ENCODE measurements at places on chromosomes 6 and 20. TPM values are rescaled to one million over a fixed set of nuclear protein-coding genes. Genes with fewer than 3 reads are reported as not detected.

The HRH3 gene
- not detected for total RNA-seq

The THBS2 gene
- total RNA-seq: 1,449 TPM

The MYMX gene
- not detected for total RNA-seq

The ATP5F1E gene
- 19.4 TPM for total RNA-seq

The HS3ST5 gene
- not detected for total RNA-seq

The ABHD16A gene
- 38.6 TPM for total RNA-seq

The BMP6 gene
- 2.1 TPM for total RNA-seq

The C20orf96 gene
- 4.1 TPM for total RNA-seq

The ADGRG6 gene
- total RNA-seq: 29.9 TPM

The TNFRSF6B gene
- 95.5 TPM for total RNA-seq

The CENPB gene
- total RNA-seq: 64.7 TPM

The CCR6 gene
- total RNA-seq: not detected

The BHLHE23 gene
- total RNA-seq: not detected

The BPIFA1 gene
- total RNA-seq: not detected

The KCNK5 gene
- total RNA-seq: not detected

The MSH5 gene
- 10.9 TPM for total RNA-seq

The MARCKS gene
- 194 TPM for total RNA-seq

The NMBR gene
- total RNA-seq: not detected

The PSORS1C1 gene
- total RNA-seq: 0.89 TPM

The SLC52A3 gene
- not detected for total RNA-seq

The DCDC2 gene
- not detected for total RNA-seq

The TSPO2 gene
- total RNA-seq: not detected

Data from smooth muscle cell of the umbilical artery (primary cell).